ENCODE measurements at places on chromosomes 12 and 14.

GRCh38 chr14:51006781-51007211 lies 62.5 kb upstream of the PYGL start:
- DNase-seq = no peak

DNA sequence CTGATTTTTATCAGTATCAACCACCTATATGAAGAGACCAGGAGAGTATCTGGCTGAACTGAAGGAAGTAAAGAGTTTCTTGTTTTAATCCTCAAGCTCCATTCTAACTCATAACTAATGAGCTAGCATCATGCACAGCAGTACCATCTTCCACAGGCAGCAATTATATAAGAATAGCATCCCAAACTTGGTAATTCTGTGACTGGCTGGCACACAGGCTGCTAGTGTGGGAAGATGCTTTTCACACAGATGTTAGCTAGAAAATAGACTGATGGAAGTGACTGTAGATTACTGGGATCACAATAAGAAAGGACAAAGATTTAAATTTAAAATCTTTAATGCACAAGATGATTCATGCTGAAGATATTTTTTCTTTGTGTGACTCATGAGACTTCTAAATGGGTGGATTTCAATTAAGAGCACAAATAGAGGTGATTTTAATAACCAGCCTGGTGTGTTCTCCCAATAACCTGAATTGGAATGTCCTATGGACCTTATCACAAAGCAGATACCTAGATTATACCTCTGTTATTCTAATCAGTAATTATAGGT lies 417.7 kb upstream of the ATXN7L3B start:
- no peak for DNase-seq

DNA sequence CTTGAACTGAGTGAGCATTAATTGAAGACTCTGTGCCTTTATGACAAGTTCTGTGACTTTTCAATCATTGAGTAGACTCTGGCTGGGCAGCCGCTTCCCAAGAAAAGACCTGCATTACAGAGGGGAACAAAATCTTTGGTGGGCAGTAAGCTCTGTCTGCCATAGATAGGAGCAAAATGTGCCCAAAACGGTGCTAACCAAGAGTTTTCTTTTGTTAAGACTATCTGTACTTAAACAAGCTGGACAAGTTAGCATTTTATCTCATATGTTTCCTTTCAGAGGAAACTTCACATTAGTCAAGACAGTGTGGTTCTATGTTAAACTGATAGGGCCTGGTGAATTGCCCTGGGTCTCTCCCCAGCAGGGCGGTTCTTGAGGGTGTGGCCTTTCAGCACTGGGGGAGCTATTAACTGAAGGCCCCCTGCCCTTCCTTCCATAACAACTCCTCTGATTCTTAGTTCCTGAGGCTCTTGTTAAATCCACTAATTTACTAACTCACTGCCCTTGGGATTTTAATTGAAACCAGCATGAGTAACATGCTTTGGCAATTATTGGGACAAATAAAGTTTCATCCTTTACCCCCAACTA lies 219.6 kb downstream of the KTN1 start:
- no peak for DNase-seq

GRCh38 chr14:53570411-53571387 lies 385.9 kb downstream of the BMP4 start:
- DNase-seq = peak; percentile 41

DNA sequence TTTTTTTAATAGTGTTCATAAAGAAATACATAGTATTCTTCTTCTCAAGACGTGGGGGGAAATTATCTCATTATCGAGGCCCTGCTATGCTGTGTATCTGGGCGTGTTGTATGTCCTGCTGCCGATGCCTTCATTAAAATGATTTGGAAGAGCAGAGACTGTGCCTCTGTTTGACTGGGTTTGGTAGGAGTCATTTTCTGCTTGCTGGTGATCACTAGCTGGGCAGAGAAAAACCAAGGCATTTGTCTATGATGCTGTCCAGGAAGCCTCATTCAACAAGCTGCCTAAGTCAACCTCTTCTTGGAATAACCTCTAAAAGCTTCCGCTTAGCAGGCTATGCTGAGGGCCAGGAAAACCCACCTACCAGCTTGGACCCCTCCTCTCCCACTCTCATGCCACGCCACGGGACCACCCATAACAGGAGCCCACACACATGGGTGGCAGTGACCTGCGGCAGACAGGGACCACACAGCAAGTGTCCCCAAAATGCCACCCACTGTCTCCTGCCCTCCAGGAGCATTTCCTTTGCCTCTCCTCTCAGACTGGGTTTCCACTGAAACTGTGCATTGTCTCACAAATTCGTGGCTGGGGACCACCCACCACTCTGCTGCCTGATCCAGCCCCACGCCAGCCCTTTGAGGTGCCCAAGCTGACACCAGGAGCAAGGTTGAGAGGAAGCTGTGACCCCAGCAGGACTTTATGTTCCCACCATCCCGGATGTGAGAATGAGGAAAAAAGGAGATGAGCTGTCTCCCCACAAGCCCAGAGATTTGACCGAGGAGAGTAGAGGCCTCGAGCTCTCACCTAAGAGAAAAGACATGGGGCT lies 36.8 kb downstream of the DAD1 start:
- DNase-seq = no peak

DNA sequence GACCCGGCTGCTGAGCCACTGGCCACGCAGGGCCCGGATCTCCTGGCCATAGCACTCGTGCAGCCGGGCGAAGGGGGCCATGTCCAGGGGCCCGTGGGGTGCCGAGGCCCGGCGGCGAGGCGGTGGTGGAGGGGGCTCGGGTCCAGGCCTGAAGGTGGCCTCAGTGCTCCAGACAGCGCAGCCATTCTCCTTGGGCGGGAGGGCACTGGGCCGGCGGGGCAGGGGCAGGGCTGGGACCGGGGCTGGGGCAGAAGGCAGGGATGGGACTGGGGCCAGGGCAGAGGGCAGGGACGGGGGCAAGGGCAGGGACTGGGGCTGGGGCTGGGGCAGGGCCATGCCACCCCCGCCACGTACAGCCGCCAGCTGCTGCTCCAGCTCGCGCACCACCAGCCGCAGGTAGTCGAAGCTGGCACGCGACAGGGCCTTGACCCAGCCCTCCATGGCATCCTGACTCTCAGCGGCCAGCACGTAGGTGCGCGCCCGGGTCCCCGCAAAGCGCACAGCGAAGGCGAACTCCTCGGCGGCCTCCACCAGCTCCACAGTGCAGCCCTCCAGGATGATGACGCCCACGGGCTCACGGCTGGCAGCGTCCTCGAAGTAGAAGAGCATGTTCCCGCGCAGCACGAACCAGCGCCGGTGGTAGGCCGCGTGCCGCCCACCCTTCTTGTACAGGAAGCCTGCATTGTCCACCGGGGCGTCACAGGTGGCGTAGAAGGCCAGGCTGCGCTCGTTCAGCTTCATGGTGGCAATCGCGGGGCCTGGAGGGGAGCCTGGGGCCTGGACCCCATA lies 6.0 kb downstream of the PHETA1 start:
- DNase-seq = no peak

DNA sequence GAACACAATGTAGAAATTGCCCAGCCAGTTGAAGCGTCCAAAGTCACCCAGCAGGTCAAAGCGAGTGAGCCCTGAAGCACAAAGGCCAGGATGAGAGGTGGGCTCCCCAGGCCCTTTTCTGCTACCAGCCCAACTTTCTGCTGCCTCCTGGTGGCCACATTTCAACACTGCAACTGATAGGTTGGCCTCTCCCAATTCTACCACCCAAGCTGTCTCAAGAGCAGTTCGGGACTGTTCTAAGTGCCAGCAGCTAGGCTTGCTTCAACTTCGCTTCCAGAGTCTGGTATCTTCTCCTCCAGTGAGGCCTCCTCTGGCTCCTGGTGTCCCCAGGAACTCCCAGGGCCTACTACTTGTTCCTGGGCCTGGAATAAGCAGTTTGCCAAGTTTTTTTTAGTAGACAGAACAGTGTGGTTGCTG lies 3.4 kb upstream of the DHH start:
- no peak for DNase-seq

DNA sequence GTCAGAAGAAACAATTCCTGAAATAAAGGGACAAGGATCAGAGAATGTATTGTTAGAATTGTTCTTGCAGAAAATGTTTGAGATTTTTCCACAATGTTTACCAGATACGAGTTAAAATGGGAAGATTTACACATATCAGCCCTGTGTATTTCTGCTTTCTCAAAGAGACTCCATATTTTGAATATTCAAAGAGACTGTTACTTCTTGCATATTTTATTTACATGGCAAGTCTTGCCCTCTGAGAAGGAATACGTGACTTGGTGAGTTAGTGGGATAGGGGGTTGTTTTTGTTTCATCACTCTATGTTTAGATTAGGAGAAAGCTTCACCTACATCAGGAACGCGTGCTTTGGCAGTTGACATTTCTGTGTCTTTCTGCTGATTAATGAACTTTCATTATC lies 56.1 kb upstream of the ZDHHC17 start:
- no peak for DNase-seq

- DNase-seq = no peak
These were observed 942 bp downstream of the SYT1 start for GRCh38 chr12:78865516-78865915.

DNA sequence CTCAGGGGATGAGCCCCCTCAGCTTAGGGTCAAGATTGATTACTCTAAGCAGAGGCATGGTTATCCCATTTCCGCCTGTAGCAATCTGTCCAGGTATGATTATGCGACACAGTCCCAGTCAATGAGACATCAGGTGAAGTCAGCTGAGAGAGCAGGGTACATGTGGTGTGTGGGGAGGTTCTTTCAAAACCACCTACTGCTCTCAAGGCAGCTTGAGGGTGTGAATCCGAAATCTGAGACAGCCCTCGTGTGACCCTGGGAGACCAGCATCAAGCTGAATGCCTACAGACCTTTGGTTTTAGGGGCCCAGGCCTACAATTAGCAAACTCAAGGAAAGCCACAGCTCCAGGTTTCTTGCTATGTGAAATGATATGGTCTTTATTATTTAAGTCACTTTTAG lies 275.7 kb downstream of the ITPR2 start:
- no peak for DNase-seq

GRCh38 chr12:94690198-94690771 lies 39.9 kb upstream of the TMCC3 start:
- no peak for DNase-seq

- DNase-seq = no peak
These were observed 12.0 kb downstream of the TFCP2 start for GRCh38 chr12:51160814-51161459.

DNA sequence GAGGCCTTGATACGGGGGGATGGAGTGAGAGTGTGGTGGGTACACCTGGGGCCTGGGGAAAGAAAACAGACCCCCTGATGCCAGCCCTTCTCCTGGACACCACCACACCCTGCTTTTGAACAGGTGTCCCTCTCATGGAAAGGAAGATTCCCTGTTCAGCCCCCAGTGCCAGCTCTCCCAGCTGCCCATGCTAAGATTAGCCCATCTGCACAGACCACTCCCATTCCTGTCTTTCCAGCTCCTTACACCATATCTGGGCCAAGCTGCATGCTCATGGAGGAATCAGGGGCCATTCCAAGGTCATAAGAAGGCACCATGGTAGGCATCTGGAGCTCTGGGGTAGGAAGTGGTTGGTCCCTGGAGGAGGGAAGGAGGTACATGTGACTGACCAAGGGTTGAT lies 9.6 kb downstream of the NAB2 start:
- DNase-seq = no peak

GRCh38 chr12:84507956-84508850 lies 404.4 kb downstream of the SLC6A15 start:
- no peak for DNase-seq

GRCh38 chr12:118432812-118433545 lies 56.6 kb downstream of the SUDS3 start:
- no peak for DNase-seq

- DNase-seq = no peak
These were observed 12.1 kb downstream of the NKX2-1 start for GRCh38 chr14:36507847-36508417.

DNA sequence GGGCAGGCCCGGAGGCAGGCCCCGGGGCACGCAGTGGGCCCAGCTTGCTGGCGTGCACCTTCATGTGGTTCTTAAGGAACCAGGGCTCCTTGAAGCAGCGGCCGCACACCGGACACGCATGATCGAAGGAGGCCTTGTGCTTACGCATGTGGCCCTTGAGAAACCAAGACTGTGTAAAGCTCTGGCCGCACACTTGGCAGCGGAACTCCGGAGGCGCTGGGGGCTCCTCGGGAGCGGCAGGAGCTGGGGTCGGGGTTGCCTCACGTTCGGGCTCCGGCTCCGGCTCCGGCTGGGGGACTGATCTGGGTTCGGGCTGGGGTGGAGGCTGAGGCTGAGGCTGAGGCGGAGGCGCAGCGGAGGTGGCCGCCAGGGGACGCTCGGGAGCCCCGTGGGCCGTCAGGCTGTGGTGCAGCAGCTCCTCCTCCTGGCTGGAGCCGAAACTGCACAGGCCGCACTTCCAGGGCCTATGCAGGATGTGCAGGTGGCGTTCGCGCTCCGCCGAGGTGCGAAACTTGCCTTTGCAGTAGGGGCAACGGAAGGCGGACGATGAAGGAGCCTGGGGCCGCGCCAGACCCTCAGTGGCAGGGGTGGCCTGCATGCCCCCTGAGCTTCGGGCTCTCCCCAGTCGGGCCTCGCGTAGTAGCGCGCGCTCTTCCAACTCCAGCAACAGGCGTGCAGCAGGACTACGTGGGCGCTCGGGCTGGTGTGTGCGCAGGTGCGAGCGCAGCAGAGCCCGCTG lies 6.0 kb downstream of the ZNF219 start:
- peak; percentile 97 for DNase-seq

- no peak for DNase-seq
These were observed 2.1 kb downstream of the KCNC2 start for GRCh38 chr12:75207338-75208083.

GRCh38 chr12:40020261-40020691 lies 85.6 kb downstream of the SLC2A13 start:
- no peak for DNase-seq

DNA sequence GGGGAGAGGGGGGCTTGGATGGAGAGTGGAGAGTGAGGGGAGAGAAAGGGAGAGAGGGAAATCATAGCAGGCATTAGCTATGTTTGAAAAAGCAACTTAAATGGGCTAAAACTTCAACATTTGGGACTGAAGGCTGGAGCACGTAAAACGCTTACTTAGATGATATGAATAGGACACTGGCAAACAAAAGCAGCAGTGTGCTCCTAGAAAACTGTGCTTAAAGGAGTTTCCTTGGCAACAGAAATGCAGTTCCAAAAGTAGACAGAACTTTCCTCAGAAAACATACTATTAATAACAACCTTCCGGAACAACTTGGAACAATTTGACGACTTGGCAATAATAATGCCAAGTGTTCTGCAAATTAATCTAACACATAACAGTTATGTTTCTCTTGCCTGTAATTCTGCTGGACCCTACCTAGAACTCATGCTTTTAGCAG lies 235.5 kb upstream of the NPAS3 start:
- no peak for DNase-seq

- no peak for DNase-seq
These were observed 10.7 kb downstream of the DAAM1 start for GRCh38 chr14:59199205-59199604.

DNA sequence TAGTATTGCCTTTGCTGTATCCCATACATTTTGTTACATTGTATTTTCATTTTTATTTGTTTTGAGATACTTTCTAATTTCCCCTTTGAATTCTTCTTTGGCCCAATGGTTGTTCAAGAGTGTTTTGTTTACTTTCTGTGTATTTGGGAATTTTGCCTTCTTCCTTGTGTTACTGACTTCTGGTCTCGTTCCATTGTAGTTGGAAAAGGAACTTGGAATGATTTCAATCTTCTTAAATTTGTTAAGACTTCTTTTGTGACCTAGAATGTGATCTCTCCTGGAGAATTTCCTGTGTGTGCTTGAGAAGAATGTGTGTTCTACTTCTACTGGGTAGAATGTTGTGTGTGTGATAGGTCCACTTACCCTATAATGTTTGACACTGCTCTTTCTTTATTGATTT lies 304.4 kb upstream of the RTL1 start:
- DNase-seq = no peak
